RPMI8226 (cell line): ENCODE measurements at places on chromosomes 7 and 10.
A peak's percentile ranks its signal among the peaks of the same experiment; 100 is the strongest.

- DNase-seq: no peak
These were observed 253.9 kb upstream of the FZD8 start for GRCh38 chr10:35896001-35896400.

DNA sequence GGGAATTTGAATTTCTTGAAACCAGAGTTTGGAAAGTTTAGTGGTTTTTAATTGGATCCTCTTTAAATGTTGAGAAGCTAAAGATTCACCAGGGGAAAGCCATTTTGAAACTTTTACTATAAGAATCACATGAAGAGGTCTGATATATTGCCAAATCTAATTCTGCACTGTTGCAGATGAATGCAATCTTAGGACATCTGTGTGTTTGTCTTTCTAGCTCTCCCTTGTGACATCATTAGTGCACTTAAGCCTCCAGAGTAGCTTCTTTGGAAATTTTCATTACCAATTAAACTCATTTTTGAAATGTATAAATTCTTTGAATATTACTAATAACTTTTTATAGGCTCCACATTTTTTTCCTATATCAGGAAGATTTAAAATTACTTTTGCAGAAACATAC, 160.2 kb downstream of the BICC1 start:
- no peak for DNase-seq

DNA sequence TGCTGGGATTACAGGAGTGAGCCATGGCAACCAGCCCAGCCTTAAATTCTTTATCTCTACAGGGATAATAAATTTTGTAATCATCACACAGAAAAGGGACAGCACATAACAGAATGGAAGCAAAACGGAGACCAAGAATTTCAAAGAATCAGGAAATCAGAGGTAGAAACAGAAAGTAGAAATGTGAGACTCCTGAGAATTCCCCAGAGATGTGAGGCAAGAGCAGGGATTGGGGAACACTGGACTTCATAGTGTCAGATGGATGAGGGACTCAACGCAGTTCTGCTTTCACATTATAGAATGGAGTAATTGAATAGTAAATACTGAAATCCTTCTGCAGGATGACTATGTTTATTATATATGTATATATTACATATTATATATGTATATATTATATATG, 52.5 kb upstream of the MPP7 start:
- no peak for DNase-seq

- DNase-seq: no peak
These were observed 571.4 kb downstream of the TCERG1L start for GRCh38 chr10:130740166-130740565.

GRCh38 chr7:121002757-121003200, 14.3 kb downstream of the CPED1 start:
- DNase-seq: no peak

GRCh38 chr7:24572393-24572996, 757 bp upstream of the PALS2 start:
- DNase-seq: peak; percentile 61

GRCh38 chr7:29885626-29886025, 79.3 kb downstream of the WIPF3 start:
- DNase-seq: no peak

GRCh38 chr7:90551036-90551435, 45.1 kb upstream of the CDK14 start:
- DNase-seq: no peak

GRCh38 chr7:109101332-109101731, 531.7 kb downstream of the DNAJB9 start:
- DNase-seq: no peak

DNA sequence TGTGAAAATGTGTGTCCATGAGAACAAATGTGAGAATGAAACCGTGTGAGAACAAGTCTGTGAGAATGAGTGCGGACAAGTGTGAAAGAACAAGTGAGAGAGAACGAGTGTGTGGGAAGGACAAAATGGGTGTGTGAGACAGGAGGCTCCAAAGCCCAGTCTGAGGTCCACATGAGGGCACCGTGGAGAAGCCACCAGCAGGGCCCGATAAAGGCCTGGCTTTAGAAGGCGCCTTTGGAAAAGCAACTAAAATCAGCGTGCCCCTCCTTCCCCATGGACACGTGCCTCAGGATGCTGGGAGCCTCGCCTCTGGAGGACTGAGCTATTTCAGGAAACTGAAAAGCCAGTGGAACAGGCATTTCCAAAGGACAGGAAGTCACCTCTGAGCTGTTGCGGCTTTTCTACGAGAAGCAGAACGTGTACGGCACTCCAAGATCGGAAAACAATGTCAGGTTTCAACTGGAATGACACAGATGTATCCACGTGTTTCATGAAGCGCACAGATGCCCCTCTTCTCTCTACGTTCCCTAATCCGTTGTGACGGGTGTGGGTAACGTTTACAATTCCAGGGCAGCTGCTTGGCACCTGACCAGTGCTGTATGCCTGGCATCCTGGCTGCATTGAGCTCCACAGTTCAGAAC, 46.4 kb downstream of the ESYT2 start:
- DNase-seq: no peak

DNA sequence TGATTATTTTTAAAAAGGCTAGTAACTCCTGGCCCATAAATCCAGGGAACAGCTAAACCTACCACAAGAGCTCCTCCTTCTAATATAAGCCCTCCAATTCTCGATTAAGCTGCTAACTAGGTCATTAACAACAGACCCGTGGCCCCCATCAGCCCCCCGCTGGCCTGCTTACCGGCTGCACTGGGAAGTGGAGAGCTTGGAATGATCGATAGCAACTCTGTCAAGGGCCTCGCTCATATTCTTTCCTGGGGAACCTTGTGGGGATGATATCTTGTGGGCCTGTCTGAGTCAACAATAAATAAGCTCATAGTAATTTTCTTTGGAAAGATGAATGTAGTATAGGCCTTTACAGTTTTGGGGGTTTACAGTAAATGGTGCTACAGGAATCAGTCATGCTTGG, 353.5 kb downstream of the TCERG1L start:
- DNase-seq: no peak

DNA sequence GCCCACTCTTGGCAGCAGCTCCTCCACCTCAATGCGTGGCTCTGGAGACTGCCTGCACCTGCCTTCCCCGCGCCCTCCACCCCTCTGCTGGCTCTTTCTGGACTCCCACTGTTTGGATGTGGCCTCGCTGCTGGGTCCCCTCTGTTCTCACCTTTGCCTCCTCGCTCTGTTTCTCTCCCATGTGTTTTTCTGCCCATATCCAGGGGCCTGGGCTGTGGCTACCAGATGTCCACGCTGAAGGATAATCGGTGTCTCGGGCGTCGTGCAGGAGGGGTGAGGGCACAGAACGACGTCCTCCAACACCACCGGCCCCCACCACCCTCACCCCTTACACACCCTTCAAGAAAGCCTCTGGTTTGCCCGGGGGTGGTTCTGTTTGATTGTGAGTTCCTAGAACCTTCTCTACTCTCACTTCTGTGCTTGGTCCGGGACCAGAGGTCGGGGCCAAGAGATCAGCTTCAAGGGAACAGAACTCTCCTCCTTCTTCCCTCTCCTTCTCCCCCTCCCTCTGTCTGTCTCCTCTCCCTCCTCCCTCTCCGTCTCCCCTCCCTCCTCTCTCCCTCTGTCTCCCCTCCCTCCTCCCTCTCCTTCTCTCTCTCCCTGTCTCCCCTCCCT, 31.7 kb downstream of the AP5Z1 start:
- DNase-seq: no peak

- peak; percentile 91 for DNase-seq
These were observed 8.5 kb upstream of the C10orf105 start for GRCh38 chr10:71727738-71728737.

DNA sequence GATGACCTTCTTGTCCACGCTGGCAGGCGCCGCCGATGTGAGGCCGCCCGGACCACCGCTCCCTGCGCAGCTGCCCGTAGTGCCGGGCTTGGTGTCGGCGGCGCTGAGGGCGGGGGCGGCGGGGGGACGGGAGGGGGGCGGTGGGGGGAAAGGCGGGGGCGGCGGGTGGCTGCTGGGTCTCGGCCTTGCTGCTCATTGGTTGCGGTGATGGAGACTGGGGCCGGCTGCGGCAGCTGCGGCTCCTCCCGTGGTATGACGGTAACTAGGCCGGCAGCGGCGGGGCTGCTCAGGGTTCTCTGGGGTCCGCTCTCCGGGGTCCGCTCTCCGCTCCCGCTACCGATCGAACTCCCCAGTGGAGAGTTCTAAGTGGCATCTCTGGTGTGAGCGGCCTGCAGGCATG, 1.8 kb upstream of the EFCAB10 start:
- DNase-seq: no peak

DNA sequence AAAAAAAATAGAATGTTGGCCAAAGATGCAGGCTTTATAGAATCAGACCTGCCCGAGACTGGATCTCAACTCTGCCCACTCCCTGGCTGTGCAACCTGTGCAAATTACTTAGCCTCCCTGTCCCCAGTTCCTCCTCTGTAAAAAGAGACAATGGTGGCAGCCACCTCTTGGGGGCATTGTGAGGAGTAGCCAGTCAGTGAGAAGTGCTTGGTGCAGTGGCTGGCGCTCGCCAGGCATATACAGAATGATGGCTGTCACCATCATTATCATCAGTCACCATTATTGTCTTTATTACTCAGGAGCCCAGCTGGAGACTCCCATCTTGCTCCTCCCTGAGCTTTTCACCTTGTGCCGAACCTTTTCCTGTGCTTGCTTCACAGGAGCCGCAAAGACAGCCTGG, 29.4 kb upstream of the TRIM8 start:
- DNase-seq: no peak

GRCh38 chr7:91263384-91264045, 718 bp upstream of the FZD1 start:
- DNase-seq: peak; percentile 38

GRCh38 chr10:71766717-71767419, 6.5 kb downstream of the VSIR start:
- no peak for DNase-seq

DNA sequence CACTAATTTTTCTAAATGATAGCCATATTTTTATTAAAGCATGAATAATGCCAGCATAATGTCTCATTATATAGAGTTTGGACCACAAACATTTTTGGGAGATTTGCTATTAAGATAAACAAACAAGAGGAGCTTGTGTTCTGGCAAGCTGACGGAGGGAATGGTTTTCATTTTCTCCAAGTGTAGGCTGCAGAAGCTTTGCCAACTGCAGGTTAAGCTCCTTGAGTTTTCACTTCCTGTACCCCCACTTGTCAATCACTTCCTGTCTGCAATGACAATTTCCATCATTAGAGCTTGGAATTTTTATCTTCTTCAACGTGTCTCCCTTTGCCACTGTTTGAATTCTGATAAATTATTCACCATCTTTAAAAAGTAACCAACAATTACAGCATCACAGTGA, 13.4 kb downstream of the EBF3 start:
- DNase-seq: no peak

GRCh38 chr10:56547163-56547562, 186.1 kb upstream of the ZWINT start:
- peak; percentile 64 for DNase-seq

DNA sequence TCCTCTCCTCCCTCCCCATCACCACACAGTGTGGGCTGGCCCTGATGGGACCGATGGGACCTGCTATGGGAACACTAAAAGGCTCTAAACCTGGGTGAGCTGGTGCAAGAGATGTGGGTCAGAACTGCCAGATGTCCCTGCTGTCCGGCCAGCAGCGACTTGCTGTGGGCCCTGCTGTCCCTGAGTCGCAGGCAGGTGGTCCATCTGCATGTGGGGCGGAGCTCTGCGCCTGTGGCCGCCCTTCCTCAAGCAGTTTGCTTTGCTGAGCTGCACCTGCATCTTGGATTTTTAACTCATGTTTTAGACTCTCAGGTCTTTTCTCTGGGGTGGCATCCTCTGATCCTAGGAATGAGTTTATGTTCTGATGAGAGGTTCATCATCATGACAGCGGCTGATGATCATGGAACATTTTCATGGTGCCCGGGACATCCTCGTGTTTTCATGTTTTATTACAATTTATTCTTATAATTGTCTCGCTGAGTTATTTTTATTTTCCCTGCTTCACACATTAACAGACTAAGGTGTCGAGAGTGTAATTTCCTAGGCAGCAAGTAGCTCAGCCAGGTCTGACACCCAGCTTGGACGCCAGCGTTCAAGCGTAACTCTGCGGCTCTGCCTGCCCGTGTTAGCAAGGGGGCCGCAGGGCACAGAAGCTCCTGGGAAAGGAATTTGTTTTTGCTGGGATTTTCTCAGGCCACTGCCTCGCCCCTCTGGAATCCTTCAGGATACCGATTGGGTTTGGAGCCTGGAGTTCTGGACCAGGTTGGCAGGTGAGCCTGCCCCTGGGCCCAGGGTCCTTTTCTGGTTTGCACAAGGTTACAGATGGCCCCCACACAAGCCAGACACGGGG, 615.2 kb upstream of the FOXK1 start:
- no peak for DNase-seq

GRCh38 chr7:26187380-26188205, 13.0 kb downstream of the HNRNPA2B1 start:
- DNase-seq: no peak

DNA sequence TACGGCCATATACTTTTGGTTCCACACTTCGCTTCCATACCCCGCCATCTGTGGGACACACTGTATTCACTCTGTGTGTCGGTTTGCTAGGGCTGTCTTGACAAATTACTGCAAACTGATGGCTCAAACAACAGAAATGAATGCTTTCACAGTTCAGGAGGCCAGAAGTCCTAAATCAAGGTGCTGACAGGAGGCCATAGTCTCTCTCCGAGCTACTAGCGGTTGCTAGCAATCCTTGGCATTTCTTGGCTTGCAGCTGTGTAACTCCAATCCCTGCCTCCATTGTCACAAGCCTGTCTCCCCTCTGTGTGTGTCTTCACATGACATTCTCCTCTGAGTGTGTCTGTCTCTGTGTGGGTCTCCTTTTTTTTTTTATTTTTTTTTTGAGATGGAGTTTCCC, 28.9 kb upstream of the BMPR1A start:
- no peak for DNase-seq

DNA sequence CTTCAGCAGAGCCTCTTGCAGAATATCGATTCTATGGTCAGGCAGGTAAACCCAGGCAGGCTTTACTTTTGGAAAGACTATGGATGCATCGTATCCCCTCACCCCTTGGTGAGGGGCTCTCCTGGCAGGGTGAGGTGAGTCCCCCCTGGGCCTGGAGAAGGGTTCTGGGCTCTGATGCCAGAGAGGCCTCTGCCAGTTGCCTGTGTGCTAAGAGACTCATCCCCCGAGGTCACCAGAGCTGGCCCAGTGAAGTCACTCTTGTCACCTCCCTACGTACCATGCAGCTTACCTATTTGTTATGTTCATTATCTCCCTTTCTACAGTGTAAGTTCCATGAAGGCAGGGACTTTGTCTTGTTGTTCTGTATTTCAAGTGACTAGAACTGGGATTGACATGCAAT, 51.3 kb downstream of the TSPAN15 start:
- no peak for DNase-seq
